GM13976 (cell line): ENCODE measurements at places on chromosomes 3 and 15.

- DNase-seq, result no peak
These were observed 19.4 kb downstream of the GXYLT2 start for GRCh38 chr3:72907131-72907711.

DNA sequence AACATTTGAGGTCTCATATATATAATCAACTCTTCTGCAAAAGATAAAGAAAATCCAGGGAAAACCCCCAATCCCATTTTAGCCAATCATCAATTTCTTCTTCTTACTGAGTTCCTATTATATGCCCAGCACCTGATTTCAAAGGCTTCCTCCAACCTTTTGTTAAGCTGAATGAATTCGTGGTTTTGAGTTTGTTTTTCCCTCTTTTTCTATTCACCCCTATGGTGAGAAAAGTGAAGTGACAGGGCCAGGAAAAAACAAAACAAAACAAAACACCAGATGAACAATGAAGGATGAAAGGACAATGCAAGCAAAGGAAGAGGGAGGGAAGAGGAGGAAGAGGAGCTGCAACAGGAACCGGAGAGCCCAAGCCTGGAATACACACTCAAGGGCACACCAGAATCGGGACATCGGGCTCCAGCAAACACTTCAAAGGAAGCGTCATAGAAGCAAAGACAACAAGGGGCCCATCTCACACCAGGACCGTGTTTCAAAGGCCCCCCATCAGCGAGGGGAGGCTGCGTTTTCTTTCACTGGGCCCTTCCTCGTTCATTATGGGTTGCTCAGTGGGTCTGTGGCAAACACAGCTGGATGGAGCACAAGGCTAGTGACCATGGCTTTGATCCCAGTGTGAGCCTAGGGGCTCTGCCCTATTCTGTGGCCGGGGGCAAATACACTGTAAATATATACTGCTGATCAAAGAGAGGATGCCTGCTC is 50.2 kb downstream of the VGLL4 start:
- DNase-seq, result no peak

- no peak for DNase-seq
These were observed 99.9 kb downstream of the ADAMTS17 start for GRCh38 chr15:100241572-100242482.

DNA sequence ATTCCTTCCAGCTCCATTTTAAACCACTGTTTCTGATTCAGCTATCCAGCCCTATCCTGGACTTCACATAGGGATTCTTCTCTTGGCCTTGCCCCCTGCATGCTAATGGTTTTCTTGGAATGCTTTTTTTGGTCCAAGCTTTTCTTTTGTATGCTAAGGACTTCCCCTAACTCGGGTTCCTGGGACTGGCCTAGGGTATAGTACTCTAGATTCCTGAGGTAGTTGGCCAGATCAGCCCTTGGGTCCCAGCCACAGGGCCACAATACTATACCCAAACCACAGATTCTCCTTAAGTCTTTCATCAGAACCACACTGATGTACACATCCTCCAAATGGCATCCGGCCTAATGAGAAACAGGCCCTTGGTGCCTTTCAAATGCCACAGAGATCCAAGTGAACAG is 2.8 kb downstream of the FYCO1 start:
- DNase-seq, result no peak

- no peak for DNase-seq
These were observed 192.3 kb downstream of the ATP8B4 start for GRCh38 chr15:49926740-49927139.

DNA sequence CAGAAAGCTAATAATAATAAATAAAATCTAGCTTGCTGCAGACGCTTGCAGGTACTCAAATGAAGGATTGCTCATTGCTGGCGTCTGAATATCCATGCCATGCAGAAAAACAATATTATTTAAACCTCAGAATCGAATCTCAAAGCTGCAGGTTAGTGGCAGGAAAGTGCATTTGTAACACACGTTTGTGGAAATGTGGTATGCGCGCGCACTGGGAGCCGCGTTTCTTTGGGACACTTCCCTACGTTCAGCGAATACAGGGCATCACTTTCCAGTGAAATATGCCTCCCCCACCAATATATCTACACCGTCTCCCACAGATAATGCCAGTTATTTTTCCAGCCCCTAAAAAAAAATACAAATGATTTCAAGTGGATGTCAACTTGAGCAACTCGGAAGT is 37.1 kb downstream of the ZIC4 start:
- DNase-seq, result no peak

DNA sequence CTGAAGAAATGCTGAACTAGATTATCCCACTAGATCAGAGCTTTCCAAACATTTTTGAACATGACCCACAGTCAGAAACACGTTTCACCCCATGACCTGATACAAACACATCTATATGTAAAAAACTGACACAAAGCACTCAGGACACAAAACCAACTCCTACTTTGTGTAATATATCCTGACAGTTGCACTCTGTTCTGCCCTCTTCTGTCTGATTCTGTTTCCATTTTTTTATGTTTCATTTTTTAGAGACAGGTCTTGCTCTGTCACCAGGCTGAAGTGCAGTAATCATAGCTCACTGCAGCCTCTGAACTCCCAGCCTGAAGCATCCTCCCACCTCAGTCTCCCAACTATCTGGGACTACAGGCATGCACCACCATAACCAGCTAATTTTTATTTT is 15.8 kb upstream of the RFTN1 start:
- DNase-seq, result no peak

GRCh38 chr3:188261011-188261410 is 107.1 kb downstream of the LPP start:
- no peak for DNase-seq

GRCh38 chr15:88702983-88703382 is 64.2 kb downstream of the ISG20 start:
- DNase-seq, result no peak

GRCh38 chr3:182364723-182365650 is 428.3 kb upstream of the ATP11B start:
- no peak for DNase-seq

DNA sequence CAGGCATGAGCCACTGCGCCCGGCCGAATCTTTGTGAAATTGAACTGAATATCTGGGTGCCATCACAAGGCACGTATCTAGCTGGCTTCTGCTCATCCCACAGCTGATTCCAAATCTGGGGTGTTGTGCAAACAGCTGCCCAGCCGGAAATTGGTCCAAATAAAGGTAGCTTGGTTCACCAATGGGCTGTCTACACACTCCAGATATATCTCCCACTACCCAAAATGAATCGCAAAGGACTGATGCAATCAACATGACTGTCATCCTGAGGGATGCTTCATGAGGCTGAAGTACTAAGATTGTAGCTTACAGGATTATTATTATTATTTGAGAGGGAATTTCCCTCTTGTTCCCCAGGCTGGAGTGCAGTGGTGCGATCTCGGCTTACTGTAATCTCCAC is 28.1 kb downstream of the LARP6 start:
- DNase-seq, result no peak

DNA sequence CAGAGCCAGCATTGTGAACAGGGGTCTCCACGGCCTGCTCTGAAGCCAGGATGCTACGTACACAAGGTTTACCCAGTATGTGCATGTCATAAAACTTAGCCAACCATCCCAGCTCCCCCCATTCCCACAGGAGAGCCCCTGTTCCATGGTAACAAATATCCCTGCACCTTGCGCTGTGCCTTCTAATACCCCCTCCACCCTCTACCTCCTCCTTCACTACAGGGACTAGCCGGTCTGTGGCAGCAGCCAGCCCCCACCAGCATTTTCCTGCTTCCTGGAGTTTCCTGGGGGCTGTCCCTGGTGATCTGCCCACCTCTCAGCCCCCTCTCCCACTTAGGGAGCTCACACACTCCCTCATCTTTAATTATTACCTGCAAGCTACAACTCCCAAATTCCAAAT is 20.4 kb downstream of the ACSBG1 start:
- DNase-seq, result no peak

- DNase-seq, result no peak
These were observed 51.9 kb downstream of the EPHB1 start for GRCh38 chr3:134846911-134847317.

- no peak for DNase-seq
These were observed 48.4 kb downstream of the MOBP start for GRCh38 chr3:39515681-39516441.

DNA sequence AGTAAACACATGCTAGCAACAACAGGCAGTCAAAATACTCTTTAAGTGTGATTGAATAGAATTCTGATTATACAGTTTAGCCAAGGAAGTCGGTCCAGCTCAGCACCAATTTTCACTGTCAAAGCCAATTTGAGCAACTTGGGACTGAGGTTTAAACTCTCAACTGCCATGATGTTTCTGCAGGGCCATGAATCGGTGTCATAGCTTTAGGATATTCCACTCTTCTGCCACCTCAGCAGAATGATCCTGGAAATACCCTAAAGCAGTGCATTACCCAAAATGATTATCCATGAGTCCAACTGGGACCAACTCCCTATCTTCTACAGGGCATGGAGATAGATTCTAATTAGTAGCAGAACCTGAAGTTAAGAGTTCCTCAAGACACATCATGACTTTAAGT is 262.4 kb downstream of the RORA start:
- no peak for DNase-seq

DNA sequence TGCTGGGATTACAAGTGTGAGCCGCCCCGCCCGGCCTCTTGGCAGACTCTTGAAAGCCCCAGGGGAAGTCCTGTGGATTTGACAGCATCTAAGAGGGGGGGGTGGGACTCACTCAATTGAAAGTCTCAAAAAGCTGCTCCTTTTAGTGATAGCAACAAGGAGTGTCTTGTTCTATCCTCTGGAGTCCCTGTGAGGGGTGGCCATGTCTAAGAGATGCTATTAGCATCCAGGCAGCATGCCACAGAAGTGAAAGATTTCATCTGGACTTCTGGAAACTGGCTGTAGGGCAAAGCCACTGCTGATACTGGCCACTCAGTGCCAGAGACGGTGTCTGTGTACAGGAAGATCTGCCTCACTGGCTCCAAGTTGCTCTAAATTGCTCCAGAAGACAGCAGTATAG is 74.0 kb downstream of the DHX36 start:
- DNase-seq, result no peak

GRCh38 chr3:2851361-2851760 is 258.8 kb downstream of the IL5RA start:
- no peak for DNase-seq
